ENCODE measurements at places on chromosomes 6 and 20.

- no peak for DNase-seq
These were observed 136.8 kb upstream of the RNF24 start for GRCh38 chr20:4151991-4152695.

DNA sequence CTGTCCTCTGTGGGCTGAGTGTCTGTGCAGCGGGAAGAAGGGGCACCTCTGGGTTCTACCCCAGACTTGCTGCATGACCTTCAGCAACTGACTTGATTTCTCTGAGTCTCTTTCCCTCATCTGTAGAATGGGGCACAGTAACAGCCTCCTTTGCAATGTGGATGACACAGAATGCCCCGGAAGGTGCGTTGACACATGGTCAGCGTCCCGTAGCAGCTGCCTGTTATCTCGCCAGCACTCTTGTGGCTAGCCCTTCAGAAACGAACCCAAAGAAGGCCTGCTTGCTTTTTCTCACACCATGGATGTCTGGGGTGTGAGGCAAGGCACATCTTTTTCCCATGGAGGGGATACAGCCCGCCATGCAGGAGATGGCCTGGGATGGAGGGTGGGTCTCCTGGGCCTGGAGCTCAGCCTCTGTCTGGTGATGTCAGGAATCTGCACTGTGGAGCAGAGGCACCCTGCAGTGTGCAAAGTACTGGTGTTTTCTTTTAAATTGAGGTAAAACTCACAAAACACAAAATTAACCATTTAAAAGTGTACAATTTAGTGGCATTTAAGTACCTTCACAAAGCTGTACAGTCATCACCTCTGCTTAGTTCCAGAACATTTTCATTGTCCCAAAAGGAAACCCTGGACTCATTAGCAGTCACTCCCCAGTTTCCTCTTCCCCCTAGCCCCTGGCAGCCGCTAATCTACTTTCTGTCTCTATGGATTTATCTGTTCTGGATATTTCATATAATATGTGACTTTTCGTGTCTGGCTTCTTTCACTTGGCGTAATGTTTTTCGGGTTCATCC lies 59.8 kb upstream of the FAM83D start:
- no peak for DNase-seq

- DNase-seq, result no peak
These were observed 509.3 kb upstream of the MAN1A1 start for GRCh38 chr6:119858901-119859300.

GRCh38 chr6:129130106-129130505 lies 247.2 kb downstream of the LAMA2 start:
- no peak for DNase-seq

- no peak for DNase-seq
These were observed 37.5 kb upstream of the REV3L start for GRCh38 chr6:111520524-111520923.

DNA sequence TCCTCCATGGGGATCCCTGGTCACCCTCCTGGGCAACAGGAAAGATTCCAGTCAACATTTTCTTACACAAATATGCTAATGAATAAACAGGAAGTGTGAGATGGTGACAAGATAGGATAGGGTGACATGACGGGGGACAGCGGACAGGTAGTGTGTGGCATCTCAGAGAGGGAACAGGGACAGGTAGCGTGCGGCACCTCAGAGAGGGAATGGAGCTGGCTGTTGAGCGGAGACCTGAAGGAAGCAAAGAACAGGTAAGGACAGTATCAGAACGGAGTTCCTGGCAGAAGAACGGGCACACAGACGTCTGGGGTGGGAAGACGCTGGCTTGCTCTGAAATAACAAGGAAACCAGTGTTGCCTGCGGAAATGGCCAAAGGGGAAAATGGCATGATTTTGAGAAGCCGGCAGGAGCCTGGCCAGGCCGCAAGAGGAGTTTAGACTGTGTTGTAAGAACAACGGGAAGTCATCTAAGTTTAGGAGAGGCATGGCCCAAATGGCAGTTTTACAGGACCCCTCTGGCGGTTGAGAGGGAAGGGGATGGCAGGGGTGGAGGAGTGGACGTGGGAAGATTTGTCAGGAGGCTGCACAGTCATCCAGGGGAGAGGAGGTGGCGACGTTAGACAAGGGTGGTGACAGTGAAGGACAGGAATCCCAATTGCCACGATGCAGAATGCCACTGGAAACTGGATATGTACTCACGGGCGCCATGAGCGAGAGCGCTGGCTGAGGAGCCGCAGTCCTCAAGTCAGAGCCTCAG lies 111.6 kb downstream of the JPH2 start:
- no peak for DNase-seq

GRCh38 chr6:64014595-64014994 lies 379.0 kb downstream of the PHF3 start:
- no peak for DNase-seq

DNA sequence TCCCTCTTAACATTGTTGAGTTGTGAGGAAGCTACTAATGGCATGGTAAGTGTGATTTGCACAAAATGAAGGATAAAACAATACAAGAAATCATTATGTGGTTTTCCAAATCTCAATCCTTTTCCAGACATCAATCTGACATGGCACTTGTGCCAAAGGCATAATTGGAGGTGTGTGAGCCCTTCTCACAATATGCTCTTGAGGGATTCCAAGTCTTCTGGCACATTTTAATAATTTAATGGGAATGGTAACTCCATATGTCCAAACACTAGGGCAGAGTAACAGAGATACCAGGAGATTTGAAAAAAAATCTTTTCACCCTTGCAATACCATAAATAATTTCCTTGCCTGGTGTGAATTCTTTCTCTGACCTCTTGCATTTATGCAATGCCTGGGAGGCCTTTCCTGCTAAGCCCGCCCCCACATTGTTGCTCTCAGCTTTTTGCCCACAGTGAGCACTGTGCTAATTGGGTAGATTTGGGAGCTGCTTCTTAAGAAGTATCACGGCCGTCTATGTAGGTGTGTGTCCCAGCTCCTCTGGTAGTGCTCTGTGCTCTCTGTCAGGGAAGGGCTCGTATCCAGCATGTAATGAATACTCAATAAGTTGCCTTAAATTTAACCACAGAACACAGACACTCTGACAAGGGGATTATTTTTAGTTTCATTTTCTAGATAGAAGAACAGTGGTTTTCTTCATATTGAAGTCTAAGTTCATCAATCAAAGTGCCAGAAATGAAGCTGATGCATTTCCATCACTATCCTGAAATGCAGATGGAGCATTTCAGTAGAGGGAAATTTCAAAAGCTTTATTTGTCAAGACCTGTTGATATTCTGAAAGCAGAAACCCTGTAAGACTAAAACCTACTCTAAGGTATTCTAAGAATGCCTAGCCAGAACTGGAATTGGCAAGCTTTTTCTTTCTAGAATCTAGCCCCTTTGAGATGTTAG lies 54.4 kb upstream of the CEP85L start:
- DNase-seq, result no peak

DNA sequence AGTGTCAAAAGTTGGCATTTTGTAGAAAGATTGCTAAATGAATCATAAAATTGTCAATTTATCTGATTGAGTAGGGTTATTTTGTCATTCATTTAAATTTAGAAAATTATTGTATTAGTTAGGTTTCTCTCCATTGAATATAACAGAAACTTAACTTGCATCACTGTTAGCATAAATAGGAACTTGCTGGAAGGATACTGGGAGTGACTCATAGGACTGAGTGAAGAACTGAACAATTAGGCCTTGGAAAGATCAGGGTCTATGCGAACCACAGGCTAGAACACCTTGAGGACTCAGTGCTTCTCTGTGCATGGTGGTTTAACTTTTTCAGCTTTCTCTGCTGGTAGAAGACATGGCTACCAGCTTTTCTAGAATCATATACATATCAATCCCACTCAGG lies 67.7 kb upstream of the IFNGR1 start:
- no peak for DNase-seq

- DNase-seq, result no peak
These were observed 158.2 kb upstream of the ZFP64 start for GRCh38 chr20:52349806-52350205.

DNA sequence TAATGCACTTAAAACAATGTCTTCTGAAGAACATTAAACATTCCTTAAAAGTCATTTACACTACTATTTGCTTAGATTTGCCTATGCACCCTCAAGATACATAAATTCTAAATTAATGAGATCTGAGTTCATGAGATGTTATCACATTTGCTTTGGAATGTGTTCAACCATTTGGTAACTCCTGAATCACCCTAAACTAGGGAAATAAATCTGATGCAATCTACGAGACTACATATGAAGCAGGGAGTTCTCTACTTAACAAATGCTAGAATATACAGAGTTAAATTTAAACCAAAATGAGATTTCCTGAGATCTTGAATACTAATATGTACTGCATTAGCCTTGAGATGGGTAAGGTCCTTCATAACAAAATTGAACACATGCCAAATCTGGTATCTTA lies 170.1 kb downstream of the CLIC5 start:
- DNase-seq, result no peak

DNA sequence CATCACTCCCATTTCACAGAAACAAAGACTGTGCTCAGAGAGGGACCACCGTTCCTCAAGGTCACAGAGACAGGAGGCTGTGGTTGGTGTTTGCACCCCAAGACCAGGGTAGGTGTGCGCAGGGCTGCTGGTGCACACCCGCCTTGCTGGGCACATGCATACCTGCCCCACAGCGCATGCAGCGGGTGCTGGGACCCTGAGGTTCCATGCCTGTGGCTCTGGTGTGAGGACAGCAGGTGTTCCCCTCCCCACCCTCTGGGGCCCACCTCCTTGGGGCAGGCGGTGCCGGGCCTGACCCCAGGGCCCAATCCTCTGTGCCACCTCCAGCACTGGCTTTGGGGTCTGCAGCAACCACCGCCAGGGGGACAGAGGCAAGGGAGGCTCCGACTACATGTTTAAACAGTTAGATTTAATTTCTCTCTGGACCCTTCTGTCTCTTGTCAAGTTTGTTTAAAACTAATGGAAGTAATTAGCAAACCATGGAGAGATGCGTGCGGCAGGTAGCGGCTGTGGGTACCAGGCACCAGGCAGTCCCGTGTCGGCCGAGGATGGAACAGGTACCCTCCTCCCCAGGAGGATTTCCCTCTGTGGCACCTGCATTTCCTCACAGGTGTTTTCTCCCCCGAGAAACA lies 327.8 kb downstream of the TAF4 start:
- DNase-seq, result no peak

GRCh38 chr6:6386010-6386409 lies 65.5 kb upstream of the F13A1 start:
- DNase-seq, result no peak

DNA sequence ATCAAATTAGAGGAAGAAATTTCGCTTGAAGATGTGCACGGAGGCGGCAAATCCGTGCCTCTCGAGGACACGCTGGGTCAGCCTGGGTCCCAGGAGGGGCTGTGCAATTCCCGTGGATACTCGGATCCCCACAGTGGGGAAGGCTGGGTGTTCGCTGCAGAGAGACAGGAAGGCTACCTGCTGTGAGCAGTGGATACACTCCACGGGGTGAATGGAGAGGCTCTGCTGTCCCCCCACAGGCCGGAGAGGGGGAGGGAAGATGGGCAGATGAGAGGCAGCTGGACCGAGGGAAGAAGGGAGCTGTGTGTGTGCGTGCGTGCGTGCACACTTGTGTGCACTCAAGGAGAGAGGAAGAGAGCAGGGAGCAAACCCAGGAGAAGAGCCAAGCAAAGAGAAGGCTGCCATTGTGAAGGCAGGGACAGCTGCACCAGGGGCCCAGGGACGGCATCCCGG lies 57.3 kb downstream of the SULF2 start:
- DNase-seq, result no peak

DNA sequence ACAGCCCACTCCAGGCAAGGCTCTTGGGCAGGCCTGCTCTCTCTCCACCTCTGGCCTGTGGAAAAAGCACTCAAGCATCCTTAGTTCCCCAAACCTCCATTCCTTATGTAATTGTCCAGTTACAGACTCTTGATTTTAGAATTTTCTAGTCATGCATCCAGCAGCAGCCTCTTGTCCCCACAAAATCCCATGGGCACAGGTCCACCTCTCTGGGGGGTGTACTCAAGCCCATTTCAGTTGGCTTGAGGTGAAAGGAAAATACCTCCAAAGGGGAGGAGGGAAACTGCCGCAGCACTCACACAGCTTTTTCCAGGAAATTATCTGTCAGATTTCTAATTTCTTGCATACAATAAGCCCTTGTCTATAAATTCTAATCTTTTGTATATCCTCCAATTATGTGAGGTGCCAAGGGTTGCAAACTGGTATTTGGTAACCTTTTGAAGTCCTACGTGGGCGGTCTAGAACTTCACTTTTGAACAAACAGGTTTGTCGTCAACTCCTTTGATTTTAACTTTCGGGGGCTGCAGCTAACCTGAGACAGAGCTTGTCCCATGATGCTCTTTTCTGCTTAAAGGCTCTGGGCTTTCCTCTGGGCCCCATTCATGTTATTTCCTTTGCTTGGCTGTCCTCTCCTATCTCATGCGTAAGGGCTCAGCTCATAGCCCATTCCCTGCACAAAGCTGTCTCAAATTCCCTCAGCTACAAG lies 104.7 kb upstream of the CEP85L start:
- DNase-seq, result no peak

GRCh38 chr6:2713473-2714110 lies 37.1 kb downstream of the MYLK4 start:
- no peak for DNase-seq

- DNase-seq, result no peak
These were observed 34.6 kb downstream of the STK35 start for GRCh38 chr20:2136275-2136674.

DNA sequence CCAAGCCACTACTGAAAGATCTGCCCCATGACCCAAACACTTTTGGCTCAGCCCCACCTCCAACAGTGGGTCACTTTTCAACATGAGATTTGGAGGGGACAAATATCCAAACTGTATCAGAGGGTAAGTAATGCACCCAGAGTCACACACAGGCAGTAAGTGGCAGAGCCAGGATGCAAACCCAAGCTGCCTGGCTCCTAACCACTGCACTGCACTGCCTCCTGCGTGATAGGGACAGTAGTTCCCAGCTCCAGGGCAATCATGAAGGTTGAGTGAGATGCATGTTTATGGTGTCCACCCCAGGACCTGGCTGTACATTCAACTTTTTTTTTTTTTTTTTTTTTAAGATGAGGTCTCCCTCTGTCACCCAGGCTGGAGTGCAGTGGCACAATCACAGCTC lies 88.2 kb downstream of the TOX2 start:
- no peak for DNase-seq

- no peak for DNase-seq
These were observed 87.7 kb upstream of the BEND3 start for GRCh38 chr6:107202876-107203468.

- DNase-seq, result no peak
These were observed 226.2 kb downstream of the EYA4 start for GRCh38 chr6:133467231-133467981.

DNA sequence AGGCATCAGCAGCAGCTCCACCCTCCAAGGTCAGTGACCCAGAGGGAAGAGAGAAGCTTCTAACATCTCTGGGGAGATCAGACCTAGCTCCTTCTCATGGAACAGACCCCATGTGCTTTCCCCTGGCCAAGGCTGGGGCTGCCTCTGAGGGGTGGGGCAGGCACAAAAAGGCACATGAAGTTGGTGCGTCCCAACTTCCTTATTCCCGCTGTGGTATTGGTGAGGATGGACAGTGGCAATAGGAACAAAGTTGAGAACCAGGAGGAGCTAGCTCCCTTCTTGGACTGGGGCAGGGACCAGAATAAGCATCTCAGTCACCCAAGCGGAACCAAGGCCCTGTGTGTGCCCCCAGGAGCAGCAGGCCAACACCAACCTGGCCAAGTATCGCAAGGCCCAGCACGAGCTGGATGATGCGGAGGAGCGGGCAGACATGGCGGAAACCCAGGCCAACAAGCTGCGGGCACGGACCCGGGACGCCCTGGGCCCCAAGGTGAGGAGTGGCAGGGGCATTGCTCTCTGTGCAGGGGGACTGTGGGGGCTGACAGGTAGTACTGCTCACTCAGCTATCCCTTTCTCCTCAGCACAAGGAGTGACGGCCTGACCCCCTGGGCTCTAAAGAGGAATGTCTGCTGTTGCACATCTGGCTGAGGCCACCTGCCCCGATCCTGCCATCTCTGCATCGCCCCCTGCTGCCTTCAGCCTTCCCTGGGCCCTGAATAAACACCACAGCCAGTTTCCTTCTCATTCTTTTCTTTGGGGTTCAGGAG lies 46.1 kb downstream of the MYH7B start:
- DNase-seq, result no peak
